ENCODE measurements at places on chromosomes 11 and 22. TPM values are rescaled to one million over a fixed set of nuclear protein-coding genes. Genes with fewer than 3 reads are reported as not detected.

Gene C22orf23
- 0.36 TPM for total RNA-seq

DNA sequence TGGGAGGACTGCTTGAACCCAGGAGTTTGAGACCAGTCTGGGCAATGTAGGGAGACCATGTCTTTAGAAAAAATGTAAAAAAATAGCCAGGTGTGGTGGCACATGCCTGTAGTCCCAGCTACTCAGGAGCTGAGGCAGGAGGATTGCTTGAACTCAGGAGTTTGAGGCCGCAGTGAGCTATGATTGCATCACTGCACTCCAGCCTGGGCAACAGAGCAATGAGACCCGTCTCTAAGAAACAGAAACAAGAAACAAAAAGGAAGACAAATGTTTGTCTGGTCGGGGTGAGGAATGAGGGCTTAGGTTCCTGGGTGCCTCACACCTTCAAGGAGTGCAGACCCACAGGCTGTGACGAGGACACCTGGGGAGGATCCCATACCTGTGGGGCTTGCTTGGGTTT lies 191.9 kb downstream of the CEP164 start:
- DNase-seq = no peak

DNA sequence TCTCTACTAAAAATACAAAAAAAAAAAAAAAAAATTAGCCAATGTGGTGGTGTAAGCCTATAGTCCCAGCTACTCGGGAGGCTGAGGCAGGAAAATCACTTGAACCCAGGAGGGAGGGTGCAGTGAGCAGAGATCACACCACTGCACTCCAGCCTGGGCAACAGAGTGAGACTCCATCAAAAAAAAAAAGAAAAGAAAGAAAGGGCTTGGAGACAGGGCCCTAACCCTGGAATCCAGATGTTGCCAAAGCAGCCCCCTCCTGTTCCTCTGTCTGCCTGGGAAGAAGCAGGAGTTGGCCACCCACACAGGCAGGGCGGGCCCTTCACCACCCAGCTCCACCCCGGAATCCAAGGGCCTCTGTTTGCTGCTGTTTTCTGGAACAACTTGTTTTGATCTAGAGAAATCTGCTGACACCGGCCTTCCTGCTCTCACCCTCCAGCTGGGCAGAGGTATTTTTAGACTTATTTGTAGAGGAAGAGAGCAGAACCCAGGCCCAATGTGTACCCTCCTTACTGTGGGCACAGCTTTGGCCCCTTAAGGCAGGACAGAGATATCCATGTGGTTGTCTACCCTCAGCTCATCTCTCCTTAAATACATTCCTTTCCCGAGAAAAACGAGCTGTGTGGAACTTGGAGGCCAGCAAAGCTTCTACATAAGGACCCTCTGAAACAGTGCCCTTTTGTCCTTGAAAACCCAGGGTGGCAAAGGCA lies 2.7 kb upstream of the NEAT1 start:
- DNase-seq = peak; percentile 96

DNA sequence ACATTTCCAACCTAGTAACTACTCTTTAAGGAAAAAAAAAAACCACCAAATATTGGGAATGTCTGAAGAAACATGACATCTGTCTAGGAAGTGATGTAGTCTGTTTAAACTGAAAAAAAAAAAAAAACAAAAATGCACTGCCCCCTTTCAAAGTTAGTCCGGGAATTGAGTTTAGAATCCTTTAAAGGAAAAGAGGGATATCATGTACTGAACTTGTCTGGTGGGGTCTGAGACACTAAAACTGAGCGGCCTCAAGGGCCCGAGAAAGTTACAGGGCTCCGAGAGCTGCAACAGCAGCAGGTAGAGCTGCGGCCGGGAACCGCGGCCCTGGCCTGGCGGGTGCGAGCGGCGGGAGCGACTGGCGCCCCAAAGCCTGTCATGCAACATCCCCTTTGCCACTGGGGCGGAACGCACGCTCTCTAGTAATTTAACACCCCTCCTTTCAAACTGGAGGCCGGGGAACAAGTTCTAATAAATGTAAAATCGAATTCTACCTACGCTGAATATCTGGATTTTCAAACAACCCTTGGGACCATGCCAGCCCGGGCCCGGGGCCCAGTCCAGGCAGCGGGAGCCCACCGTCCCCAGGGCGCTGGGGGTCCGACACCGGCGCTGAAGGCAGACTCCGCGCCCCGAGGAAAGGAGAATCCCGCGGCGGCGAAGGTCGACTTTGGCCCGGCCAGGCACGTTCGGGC lies 736 bp downstream of the RDX start:
- peak; percentile 63 for DNase-seq

DNA sequence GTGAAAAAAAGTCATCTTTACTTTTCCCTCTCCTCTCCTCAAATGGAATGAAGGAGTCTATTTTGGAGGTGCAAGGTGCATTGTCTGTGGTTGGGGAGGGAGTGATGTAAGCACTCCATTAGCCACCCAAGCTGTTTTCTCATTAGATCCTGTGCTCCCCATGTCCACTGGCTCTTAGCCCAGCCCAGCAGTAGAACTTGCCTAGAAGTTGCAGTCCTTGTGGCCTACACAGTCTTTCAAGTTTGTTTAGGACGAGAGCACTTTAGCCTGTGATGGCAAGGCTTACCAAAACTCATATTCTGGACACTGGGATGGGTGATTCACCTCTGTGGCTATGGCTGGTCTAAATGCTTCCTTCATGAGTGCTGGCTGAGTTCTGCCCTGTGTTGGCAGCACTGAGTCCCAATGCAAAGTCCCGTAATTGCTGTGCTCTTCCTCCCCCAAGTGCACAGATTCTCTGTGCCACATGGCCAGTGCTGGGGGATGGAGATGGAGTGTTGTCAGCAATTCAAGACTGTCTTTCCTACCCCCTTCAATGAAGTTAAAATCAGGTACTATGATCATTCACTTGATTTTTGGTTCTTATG lies 15.8 kb downstream of the SLC22A25 start:
- peak; percentile 17 for DNase-seq

DNA sequence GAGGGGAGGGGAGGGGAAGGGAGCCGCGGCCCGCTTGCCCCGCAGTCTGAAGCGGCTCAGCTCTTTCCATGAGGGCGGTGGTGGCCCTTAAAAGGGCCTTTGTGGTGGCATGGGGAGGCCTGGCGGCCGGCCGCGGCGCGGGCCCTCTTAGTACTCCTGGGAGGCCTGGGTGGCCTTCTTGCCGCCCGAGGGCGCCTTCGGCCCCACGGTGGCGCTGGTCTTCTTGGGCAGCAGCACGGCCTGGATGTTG lies 6.9 kb downstream of the DPAGT1 start:
- peak; percentile 78 for DNase-seq

DNA sequence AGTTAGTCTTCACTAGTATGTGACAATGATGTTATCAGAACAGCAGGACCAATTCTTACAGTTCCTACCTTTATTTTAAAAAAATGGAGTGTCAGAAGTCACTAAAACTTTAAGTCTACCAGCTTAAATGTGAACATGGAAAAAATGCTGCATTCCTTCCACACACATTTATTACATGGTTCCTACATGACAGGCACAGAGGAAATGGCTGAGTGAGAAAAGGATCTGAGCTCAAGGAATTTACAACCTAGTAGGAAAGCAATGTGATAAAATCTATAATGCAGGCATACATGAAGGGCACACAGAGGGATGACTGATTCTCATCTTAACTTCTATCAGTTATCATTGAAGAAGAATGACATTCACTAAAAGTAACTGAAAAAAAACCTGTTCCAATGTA lies 23.0 kb downstream of the CLDN25 start:
- DNase-seq = no peak

DNA sequence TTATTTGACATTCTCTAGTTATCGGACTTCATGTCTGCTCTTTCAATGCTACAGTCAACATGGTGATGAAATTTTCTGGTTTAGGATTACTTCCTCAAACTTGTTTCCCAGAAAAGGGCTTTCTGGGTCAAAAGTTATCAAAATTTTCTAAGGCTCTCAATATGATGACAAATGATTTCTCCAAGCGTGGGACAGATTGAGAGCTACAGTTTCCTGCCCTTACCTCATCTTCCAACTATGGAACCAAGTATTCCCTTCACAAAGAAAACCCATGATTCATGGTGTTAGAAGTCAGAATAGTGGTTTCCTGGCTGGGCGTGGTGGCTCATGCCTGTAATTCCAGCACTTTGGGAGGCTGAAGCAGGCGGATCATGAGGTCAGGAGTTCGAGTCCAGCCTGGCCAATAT lies 17.8 kb downstream of the MYO18B start:
- DNase-seq = peak; percentile 83

DNA sequence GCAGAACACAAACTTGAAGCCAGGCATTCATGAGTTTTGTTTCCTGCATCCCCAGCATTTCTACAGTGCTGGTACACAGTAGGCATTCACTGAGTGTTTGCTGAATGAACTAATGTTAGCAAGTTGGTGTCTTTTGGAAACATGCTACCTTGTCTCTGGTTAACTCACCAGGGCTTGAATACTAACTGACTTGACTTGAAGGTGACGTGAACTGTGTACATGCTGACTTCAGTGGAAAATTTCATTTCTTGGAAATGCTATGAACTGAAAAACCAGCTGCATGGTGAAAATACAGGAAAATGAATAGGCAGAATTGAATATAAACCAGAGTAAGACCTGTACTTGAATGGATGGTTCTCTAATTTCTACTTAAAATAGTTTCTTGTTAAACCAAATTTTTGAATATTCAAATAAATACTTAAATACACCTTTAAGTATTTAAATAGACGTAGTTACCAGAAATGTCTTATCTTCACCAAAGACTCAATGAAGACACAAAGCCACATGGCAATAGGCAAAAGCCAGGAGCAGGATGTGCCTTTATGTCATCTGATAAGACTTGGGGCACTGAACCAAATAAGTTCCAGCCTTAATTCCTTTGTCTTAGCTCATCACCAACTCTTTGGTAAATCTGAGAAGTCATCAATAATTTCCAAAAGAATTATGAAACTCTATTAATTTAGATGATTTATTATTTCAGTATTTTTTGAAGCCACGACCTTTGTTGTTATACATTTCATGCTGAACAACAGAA lies 39.7 kb upstream of the POU2AF2 start:
- no peak for DNase-seq

DNA sequence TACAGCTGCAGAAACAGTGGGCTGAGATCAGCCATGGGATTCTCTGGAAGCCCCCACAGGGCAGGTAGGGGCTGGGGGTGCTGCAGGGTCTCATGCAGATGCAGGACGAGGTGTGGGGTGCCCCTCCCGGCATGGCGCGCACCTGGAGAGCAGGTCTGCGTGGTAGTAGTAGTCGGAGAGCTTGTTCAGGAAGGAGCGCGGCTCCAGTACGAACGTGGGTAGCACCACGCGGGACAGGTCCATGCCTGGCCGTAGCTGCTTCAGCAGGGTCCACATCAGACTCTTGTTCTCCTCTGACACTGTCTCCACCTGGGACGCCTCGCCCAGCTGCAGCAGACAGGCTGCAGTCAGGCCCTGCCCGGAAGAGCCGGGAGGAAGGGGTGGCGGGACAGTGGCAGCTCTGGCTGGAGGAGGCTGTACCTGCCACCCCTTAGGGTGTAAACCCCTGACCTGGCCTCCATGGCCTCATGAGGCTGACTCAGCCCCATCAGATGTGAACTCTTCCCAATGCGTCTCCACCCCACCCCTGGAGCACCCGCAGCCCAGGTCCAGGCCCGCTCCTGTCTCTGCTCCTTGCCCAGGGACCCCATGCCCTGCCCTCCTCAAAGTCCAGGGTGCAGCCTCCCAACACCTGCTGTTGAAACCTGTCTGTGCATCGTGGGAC lies 47.0 kb upstream of the CARS1 start:
- no peak for DNase-seq
